Esophagus squamous epithelium (tissue), 5 donors: ENCODE measurements at places on chromosomes 2 and 18.

DNA sequence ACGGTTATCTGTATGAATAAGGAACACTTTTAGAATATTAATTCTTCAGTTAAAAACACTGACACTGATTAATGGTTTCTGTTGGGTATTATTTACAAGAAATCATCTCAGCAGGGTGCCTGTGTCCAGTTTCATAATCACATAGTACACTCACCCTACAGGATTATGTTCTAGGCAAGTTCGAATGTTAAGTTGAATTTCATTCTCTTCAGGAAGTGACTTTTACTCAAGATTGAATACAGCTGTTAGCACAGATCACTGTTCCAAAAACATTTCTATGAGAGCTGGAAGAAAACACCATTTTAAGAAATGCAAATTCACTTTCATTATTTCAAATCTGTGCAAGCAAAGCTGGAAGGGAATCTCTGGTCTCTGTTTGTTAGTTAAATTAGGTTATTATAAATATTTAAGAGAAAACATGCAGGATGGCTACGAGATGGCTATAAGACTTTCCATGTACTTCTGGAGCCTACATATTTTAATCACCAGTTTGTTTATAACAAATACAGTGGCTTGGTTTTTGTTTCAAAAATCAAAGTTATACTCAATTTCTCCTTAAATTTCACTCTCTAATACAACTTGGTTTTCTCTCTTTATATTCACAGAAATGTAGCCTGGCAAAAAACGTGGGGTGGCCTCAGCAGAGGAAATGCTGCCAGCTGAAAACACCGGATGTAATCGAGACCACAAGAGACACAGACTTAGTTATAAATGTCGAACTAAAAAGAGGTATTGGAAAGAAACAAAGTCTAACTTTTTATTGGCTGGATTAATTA lies 65.8 kb downstream of the RBMS1 start:
- no peak for DNase-seq

GRCh38 chr2:33110461-33110860 lies 163.7 kb downstream of the LTBP1 start:
- no peak for DNase-seq

DNA sequence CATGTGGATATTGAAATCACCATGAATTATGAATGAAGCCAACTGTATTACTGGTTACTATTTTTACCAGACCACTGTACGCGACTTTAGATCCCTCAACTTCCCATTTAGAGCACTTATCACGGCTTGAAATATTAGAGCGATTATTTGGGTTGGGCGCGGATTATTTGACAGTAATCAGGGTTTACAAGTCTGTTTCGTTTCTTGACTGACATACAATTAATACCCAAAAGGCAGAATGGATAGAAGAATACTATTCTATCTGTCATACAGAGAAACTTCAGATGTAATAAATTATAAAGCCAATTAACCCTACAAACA lies 496 bp upstream of the NAPG start:
- DNase-seq, result no peak

- DNase-seq, result no peak
Measured at GRCh38 chr2:36964496-36965058, 1.8 kb downstream of the STRN start.

DNA sequence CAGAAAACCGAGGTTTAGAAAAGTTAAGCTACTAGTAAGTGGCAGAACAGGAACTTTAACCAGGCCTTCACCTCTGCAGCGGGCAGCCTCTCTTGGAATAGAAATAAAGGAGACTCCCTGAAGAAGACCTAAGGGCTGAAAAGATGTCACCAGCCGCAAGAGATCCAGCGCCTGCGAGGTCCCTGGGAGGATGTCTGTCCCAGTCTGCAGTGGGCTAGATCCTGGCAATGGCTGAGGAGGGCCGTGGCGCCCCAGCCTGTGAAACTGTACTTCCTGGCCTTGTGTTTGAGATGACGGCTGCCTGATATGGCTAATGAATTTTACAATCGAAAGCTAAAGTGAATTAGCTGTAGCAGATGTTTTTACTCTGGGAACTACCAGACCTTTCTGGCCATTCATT lies 300.6 kb upstream of the SALL3 start:
- DNase-seq, result no peak

DNA sequence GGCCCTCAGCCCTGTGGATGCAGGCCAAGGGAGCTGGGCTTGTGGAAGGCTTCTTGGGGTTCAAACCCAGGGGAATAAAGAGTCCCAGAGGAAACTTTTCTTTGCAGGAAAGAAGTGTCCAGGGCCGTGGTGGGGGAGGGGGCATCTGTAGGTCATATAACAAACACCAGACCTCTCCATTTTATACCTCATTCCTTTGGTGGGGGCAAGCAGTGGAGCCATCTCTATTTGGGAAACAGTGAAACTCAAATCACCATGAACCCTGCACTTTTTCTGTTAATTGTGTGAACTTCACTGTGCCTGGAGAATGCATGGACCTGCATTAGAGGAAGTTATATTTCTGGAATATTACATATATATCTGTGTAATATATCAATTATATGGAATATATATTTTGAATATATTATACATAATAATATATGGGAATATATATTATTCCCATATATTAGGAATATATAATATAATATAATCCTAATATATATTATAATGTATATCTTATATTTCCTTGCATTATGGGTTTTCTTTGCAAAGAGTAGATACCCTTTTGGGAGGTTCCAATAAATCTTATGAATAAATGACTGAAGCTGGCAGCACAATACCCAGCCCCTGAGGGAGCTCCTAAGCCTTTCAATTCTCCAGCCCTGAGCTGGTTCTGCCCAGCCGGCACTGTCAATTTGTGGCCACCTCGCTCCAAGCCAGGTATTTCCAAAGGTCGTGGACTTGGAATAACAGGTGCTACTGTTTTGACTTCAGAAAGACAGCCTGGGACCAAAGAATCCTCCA lies 97.7 kb upstream of the PKDCC start:
- DNase-seq, result no peak

DNA sequence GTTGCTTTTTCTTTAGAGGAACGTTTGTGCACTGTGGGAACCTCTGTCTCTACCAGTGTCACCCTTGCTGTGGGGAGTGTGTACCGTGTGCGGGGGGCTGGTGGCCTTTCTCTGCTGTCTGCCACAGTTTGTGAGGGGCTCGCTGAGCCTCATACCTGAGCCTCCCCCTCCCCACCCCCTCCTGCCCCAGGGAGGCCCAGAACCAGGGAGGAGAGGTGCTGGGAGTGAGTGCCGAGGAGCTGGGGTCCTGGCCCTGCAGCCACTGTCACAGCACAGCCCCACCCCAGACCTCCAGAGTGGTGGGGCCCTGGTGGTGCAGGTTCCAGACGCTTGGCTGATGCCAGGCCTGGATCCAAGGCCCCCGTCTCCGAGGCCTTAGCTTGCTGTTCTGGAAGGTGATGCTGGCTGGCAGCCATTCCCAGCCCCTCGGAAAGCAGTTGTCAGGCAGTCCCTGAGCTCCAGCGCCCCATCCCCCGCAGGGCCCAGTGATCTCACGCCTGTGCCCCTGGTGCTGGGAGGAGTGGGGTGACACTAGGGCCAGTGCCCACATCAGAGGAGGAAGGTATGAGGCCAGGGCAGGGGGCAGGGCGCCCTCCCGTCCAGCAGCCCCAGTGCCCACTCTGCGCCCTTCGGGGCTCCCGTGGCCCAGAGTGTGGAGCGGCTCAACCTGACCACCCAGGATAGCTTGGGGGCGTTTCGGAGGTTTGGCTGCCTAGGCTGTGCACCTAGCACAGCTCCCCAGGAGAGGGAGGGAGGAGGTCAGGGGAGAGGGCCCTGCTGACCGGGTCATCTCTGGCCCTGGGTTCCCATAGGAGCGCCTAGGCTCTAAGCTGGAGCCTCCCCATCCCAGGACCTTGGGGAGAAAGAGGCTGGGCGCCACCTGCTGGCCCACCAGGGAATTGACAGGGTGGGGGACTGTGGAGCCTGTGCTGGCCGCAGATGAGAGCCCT lies 53.0 kb upstream of the ALPP start:
- no peak for DNase-seq

DNA sequence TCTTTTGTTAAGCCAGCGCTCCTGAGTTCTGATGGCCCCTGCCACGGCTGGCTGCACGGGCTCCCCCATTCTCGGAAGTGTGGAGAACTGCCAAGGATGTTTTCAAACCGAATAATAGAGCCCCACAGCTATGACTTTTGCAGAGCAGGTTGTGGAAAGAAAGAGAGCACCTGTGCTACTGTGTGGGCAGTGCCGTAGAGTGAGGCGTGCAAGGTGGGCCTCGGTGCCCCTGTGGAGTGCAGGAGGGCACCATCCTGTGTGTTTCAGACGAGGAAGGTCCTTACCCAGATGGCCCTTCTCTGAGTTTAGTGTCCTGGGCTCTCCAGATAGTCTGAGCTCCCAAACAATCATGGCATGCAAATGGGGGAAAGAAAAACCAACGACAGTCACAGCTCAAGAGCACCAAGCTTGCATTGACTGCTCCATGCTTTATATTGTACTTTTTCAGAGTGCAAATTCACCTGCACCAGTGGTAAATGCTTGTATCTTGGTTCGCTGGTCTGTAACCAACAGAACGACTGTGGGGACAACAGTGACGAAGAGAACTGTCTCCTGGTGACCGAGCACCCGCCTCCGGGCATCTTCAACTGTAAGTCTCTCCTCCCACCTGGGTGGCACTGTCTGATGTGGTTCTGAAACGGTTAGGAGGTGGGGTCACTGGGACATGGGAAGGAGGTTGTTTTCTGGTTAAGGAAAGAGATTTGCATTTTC lies 219.4 kb downstream of the LDLRAD4 start:
- DNase-seq, result no peak

GRCh38 chr2:26172189-26172870 lies 558 bp upstream of the GAREM2 start:
- DNase-seq, result no peak

GRCh38 chr2:213932-214693 lies 49.7 kb downstream of the SH3YL1 start:
- DNase-seq, result no peak
